Activated CD4-positive, CD25-positive, alpha-beta regulatory T cell (primary cell): ENCODE measurements at places on chromosomes 2 and 18.

DNA sequence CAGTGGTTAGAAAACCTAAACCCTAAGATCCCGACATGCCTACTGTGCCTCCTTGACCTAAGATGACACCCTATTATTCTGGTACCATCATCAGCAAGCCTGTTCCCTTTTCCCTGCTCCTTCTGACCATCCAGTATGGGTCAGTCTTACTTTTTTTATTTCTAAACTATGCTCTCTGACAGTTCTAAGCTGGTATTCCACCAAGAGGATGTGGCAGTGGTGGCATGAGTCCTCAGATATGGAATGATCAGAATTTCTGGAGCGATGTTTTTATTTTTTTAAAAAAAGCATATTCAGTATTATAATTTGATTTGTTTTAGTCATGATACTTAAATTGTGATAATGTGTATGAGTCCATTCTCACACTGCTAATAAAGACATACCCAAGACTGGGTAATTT, 145.9 kb upstream of the LHCGR start:
- no peak for DNase-seq

GRCh38 chr18:12645254-12645653, 12.7 kb downstream of the SPIRE1 start:
- no peak for DNase-seq

- DNase-seq, result no peak
Measured at GRCh38 chr2:212979046-212979612, 172.3 kb downstream of the IKZF2 start.

GRCh38 chr2:222827417-222827816, 33.4 kb upstream of the ACSL3 start:
- no peak for DNase-seq

DNA sequence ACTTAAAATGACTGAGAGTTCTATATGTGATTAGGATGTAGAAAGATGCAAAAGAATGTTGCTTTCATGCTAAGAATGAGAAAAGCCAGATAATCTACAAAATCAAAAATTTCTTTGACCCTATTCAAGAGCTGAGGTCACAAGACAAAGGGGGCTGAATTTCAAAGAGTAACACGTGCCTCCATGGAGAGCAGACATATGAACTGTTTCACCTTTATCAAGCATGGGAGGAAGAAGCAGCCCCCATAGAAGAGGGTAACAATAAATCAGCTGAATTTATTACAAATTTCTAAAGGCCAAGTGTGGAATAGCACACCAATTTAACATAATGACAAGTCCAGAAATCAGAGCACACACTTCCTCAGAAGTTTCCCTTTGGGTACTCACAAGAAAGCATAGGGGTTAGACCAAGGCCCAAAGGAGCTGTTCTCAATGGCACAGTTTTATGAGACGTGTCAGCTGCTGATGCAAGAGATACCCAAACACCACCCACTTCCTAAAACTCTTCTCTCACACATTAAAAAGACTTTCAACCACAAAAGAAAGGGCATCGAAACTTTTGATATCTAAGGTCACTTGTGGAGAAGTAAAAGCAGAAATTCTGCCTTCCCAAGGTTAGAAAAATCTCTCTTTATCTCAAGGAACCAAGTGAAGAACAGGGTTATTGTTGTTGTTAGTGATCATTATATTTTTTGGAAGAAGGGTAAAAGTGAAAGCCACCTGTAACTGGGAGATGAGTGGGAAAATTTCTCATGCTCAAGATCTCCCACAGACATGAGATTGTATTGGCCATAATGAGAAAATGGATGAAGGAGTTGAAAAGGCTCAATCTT, 950.1 kb downstream of the TRIB2 start:
- DNase-seq, result no peak

- DNase-seq, result no peak
Measured at GRCh38 chr2:62576276-62576939, 70.4 kb upstream of the TMEM17 start.

GRCh38 chr2:46875226-46875899, 40.2 kb downstream of the MCFD2 start:
- no peak for DNase-seq

GRCh38 chr18:58603375-58604067, 25.4 kb downstream of the ALPK2 start:
- DNase-seq, result no peak

DNA sequence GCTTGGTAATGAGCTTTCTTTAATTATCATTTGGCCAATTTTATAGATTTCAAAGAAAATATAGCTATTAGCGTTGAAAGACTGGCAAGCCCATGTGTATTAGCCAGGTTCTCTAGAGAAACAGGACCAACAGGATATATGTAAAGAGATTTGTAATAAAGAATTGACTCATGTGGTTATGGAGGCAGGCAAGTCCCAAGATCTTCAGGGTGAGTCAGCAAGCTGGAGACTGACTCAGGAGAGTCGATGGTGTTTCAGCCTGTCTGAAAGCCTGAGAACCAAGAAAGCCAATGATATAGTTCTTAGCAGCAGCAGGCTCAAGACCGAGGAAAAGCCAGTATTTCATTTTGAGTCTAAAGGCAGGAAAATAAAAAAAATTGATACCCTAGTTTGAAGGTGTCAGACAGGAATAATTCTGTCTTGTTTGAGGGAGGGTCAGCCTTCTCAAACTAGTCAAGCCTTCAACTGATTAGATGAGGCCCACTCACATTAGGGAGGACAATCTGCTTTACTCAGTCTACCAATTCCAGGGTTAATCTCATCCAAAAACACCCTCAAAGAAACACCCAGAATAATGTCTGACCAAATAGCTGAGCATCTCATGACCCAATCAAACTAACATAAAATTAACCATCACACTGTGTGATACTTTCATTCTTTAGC, 78.3 kb upstream of the CRIM1 start:
- DNase-seq, result no peak

DNA sequence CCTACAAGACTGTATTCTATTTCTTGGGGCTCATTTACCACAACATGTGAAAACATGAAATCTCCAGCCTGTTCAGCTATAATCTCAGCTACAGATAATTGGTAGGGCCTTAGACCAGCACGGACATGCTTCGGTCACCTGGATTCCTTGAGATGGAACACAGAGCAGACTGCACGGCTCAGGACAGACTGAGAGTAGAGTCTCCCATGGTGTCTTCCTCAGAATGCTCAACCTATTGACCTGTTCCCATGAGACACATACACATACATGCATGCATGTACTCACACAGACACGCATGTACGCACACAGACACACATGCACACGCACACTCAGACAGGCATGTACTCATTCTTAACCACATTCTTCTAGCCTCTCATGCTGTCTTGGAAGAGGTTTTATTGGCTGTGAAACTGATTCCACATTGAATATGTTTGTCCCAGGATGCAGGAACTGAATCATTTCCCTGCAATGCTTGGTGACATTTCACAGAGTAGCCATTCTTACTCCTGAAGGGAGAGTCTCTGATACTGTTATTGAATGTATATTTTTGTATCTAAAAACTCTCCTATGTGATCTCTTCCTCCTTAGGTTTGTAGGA, 23.5 kb upstream of the BZW1 start:
- no peak for DNase-seq
